Fibroblast of the aortic adventitia (primary cell): ENCODE measurements at places on chromosomes 2 and 18.
A peak's percentile ranks its signal among the peaks of the same experiment; 100 is the strongest.

- peak; percentile 86 for DNase-seq
Observed at GRCh38 chr18:57780706-57781347, 22.3 kb downstream of the ATP8B1 start.

DNA sequence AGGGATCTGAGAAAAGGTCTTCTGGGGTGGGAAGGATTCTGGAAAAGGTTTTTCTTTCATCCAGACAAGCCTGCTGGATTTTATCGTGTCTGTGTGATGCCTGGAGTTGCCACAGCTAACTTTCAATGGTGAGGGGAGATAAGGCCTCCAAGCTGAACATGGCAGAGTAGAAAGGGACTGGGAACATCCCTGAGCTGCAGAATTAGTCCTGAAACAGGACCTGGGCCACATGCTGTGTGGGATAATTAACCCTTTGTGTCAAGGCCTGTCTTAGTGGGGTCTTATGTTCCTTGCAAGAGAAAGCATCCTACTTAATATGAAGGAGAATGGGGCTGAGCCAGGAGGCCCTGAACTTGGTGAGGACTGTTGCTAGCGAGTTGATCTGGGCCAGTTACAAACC, 66.4 kb downstream of the VSNL1 start:
- DNase-seq = no peak

DNA sequence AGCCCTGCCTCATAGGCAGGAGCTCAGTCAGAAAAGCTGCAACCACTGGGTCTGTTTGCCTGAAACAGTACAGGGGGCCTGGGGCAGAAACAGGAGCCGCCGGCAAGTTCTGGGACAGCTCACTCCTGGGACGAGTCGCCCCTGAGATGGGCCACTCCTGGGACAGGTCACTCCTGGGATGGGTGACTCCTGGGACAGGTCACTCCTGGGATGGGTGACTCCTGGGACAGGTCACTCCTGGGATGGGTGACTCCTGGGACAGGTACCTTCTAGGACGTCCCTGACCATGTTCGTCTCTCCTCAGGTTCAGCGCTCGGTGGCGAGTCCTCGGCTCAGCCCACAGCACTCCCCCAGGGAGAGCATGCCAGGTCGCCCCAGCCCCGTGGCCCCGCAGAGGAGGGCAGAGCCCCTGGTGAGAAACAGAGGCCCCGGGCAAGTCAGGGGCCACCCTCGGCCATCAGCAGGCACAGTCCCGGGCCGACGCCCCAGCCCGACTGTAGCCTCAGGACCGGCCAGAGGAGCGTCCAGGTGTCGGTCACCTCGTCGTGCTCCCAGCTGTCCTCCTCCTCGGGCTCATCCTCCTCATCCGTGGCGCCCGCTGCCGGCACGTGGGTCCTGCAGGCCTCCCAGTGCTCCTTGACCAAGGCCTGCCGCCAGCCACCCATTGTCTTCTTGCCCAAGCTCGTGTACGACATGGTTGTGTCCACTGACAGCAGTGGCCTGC, 51.8 kb downstream of the NTSR2 start:
- DNase-seq = no peak

DNA sequence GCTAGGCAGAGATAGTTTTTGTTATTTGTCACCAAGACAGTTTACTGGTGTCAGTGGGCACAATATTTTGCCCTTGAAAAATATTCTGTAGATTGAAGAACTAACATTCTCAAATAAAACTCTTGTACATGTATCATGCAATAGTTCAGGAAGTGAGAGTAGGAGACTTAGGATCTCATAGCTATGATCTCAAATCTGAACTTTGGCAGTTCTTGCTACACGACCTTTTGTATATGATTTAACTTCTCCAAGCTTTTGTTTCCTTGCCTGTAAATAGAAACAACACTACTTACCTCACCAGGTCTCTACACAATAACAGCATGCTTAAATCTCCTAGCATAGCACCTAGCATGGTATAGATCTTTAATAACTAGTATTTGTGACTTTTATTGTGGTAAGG, 219.9 kb downstream of the ICOS start:
- no peak for DNase-seq

- DNase-seq = no peak
Observed at GRCh38 chr2:176493909-176494308, 224.7 kb downstream of the MTX2 start.

GRCh38 chr2:239952665-239953417, 72.3 kb downstream of the NDUFA10 start:
- DNase-seq = no peak

DNA sequence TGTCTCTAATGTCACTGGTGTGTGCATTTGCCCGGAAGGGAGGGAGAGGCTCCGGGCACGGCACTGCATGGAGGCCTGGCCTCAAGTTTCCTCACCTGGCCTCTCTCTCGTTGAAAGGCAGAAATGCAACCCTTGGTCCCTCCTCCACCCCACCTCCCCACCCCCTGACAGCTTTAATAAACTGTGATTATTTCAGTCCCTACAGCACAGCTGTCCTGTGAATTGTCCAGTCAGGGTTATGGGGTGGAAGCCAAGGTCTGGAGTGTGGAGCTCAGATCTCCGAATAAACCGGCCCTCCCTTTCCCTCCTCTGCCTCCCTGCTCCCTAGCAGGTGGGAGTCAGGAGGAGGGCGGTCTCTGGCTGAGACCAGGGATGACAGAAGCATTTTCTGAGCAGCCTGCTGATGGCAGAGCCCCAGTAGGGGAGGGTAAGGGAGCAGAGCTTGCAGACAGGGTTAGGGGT, 199.2 kb upstream of the SMAD2 start:
- no peak for DNase-seq

GRCh38 chr2:152387041-152387440, 52.1 kb downstream of the FMNL2 start:
- DNase-seq = peak; percentile 55

GRCh38 chr2:11305338-11305737, 39.1 kb downstream of the ROCK2 start:
- peak; percentile 22 for DNase-seq

DNA sequence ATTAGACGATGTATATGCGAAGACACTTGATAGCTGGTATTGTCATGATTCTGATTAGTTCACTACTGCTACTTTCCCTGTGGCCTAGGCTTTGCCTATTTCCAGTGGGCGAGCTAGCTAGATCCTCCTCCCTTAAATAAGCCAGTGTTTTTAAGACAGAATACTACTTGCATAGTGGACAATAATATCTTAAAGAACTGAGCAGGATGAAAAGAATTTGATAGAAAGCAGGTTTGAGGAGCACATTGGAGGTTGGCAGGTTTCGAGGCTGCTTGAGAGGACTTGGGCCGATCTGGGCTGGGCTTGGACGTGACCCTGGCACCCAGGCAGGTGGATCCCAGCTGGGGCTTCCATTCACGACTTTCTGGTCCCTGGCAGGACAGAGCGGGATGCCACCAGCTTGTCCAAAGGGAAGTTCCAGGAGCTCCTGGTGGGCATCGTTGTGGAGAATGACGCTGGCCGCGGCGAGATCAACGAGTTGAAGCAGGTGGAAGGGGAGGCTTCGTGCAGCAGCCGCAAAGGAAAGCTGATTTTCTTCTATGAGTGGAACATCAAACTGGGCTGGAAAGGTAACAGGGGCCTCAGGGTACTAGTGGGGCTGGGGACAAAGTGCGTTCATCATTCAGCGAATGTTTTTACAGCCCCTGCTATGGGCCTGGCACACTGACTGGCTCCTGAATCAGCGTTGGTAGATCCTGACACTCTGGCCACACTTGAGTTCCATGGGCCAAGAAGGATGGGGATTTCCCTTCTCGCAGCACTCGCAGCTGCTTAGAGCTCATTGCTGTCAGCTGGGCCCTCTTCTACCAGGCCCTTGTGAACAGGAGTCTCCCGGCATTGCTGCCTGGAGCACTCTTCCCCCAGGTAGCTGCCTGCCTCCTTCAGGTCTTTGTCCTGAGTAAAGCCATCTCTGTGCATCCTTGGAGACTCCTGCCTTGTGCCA, 16.9 kb downstream of the C2orf74 start:
- DNase-seq = peak; percentile 34

GRCh38 chr2:77459840-77460239, 62.3 kb downstream of the LRRTM4 start:
- no peak for DNase-seq

- no peak for DNase-seq
Observed at GRCh38 chr2:144219979-144220378, 299.9 kb downstream of the ZEB2 start.

- DNase-seq = no peak
Observed at GRCh38 chr2:162768656-162769055, 69.9 kb downstream of the KCNH7 start.

DNA sequence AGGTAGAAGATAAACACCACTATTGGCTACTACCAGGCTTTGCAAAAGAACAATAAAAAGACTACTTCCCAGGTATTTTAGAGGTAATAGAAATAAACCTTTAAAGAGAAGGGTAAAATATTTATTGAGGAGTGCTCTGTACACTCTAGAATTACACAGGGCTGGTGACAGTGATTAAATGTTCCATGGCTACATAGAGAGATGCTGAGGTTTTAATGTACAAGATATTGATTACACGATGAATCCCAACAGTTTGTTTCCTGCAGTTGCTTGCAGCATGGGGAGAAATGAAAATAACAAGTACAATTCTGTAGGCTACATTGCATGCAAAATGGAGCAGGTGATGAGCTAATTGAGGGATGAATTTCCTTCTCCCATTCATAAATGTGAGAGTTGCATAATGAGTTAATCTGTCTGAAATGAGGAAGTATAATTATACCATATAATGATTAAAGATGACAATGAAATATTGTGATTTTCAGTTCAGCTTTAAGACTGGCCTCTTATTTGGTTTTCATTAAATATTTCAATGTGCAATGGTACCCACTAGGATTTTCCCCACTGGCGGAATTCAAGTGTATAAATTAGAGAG, 266.1 kb downstream of the SOCS6 start:
- no peak for DNase-seq

DNA sequence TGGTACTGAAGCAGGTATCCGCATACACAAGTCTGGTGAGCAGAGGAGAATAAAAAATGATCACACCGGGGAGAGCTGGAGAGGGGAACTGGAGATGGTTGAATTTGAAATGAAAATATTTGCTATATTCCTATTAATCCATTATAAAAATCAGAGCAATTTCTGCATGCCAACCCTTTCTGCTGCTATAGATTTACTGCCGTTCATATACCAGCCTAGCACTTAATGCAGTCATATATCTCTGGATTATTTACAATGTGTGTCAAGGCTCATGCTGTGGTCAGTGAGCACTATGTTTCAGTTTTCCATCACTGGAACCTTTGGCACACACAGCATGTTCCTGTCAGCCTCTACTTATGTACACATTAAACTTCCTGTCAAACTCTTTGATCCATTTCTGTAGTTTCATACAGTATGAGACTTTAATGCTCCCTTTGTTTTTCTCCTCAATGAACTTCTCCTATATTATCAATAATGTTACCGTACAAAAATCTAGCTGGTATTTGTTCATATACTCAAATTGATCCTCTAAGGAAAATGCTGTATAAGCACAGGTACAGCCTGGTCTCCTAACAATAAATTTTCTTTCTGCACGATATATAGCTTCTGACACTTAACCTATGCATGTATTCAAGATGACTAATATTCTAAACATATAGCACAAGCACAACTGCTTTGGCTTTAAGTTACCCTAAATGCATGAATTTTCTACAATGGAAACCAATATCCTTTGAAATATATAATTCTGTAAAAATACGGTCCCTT, 36.7 kb downstream of the FANCL start:
- DNase-seq = no peak

DNA sequence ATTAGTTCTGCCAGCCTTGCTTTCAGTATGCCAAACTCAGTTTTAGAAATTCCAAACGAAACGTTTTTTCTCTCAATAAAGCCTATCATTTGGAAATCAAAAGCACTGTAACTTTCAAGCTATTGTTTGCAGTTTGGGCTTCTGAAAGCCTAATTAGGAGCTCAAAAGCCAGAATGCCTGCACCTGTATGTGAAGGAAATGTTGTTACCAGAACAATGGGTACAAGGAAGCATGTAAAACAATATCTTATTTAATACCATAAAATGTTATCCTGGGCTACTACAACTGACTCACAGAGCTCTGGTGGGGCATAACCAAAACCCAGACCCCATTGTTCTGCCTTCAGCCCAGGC, 12.6 kb upstream of the GULP1 start:
- no peak for DNase-seq

DNA sequence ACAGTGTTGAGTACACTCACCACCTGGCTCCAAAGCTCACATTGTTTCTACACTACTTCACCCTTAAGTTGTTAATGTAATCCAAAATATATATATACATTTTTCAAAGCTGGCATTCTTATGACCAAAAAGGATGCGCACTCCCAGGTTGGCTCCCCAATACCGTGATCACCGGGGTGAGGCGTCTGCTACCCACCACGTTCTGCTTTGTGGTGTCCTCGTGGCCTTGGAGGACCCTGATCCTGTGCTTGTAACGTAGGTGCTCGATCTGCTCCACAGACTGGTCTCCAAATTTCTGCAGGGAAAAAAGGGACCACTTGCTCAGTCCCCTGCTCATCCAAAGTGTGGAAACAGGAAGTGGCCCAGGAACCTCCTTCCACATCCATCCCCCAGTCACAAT, 25.8 kb downstream of the RPL31 start:
- DNase-seq = no peak

DNA sequence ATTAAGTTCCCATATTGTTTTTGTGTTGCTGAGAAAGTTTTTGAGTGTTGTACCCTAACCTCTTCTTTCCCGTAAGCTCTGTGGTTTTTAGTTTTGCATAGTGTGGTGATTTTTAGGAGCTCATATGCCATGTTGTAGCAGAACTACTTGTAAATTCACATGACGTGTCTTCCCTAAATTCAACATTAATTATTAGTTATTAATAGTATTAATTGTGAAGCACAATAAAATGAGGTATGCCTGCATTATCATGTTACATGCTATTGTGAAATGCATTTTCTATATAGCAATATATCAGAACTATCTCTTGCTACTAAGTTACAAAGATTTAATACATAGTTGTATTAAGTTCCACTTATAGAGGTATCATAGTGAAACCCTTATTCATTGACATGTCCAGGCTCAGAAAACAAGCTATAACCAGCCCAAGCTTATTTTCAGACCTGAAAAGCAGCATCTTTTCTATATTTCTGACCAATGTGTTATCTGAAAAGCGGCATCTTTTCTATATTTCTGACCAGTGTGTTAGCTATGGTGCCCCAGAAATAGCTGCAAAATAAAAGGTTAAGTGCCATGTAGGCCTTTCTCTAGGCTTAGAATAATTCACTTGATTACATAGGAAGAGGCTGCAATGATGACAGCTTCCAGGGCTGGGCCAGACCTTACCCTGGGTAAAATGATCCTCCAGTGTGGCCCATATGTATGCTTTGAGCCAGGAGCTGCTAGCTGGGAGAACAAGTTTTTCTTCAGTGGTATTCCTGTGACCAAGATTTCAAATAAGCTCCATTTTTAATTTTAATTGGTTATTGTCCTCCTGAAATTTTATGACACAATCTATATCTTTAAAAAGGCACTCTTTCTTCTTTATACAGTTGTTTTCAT, 21.6 kb downstream of the EPAS1 start:
- DNase-seq = no peak

GRCh38 chr2:102064679-102065674, 73.2 kb downstream of the IL1R2 start:
- no peak for DNase-seq

DNA sequence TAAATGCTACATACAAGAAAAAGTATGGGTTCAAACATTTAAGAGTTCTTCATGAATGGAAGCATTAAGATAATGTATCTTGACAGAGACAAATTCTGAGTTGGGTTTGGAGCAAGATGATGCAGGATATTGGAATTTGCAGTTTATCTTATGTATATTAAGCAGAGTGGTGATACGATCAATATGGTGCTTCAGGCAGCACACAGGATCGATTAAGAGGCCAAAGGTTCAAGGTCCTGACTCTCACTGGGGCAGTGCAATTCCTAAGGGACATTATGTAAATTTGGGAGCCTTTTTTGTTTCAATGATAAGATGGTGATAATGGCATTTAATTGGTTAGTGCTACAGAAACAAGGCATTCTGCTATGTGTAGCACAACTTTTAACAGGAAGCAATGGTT, 381.9 kb downstream of the KCNJ3 start:
- no peak for DNase-seq
